ENCODE measurements at places on chromosomes 1 and 21. TPM values are rescaled to one million over a fixed set of nuclear protein-coding genes. Genes with fewer than 3 reads are reported as not detected.

Gene REN
- total RNA-seq: 0.17 TPM

Gene MROH9
- total RNA-seq: 0.26 TPM

Gene SELE
- total RNA-seq: not detected

Gene GIPC2
- 0.50 TPM for total RNA-seq

Gene ADORA3
- not detected for total RNA-seq

Gene CAPN2
- 488 TPM for total RNA-seq

Gene SELENON
- total RNA-seq: 11.0 TPM

Gene NMNAT2
- under 0.01 TPM for total RNA-seq

Gene FMOD
- 3.3 TPM for total RNA-seq

Gene SPATA17
- 0.77 TPM for total RNA-seq

Gene TTC22
- not detected for total RNA-seq

Gene SLC22A15
- total RNA-seq: 21.0 TPM

Gene MYOCOS
- total RNA-seq: not detected

Gene TRIM17
- 0.26 TPM for total RNA-seq

Gene GNG4
- under 0.01 TPM for total RNA-seq

Gene SLC2A5
- total RNA-seq: 0.83 TPM

Gene G0S2
- total RNA-seq: 180 TPM

Gene TMEM269
- not detected for total RNA-seq

Gene ATF3
- total RNA-seq: 35.7 TPM

Gene CHD5
- under 0.01 TPM for total RNA-seq

Gene WARS2
- 22.1 TPM for total RNA-seq

Gene NEK2
- total RNA-seq: 0.26 TPM

Gene RRP1
- 14.4 TPM for total RNA-seq
